ENCODE measurements at places on chromosomes 5 and 9. TPM values are rescaled to one million over a fixed set of nuclear protein-coding genes. Genes with fewer than 3 reads are reported as not detected.

Gene CNTFR
- 13.7 TPM for total RNA-seq

Gene ZCCHC10
- total RNA-seq: 40.0 TPM

Gene ZFP37
- 1.8 TPM for total RNA-seq

Gene TMEM38B
- 6.1 TPM for total RNA-seq

Gene NOL6
- total RNA-seq: 20.8 TPM

Gene CCDC127
- total RNA-seq: 7.8 TPM

Gene SAXO1
- total RNA-seq: 1.8 TPM

Gene IL3
- not detected for total RNA-seq

Gene SH3RF2
- total RNA-seq: 16.4 TPM

Gene LVRN
- 0.92 TPM for total RNA-seq

GRCh38 chr9:70427161-70427945, 12.9 kb upstream of the KLF9 start:
- DNase-seq: no peak

GRCh38 chr9:110251212-110251611, 5.1 kb downstream of the TXN start:
- DNase-seq: no peak

GRCh38 chr5:170632266-170632984, 128.6 kb downstream of the KCNIP1 start:
- DNase-seq: no peak

DNA sequence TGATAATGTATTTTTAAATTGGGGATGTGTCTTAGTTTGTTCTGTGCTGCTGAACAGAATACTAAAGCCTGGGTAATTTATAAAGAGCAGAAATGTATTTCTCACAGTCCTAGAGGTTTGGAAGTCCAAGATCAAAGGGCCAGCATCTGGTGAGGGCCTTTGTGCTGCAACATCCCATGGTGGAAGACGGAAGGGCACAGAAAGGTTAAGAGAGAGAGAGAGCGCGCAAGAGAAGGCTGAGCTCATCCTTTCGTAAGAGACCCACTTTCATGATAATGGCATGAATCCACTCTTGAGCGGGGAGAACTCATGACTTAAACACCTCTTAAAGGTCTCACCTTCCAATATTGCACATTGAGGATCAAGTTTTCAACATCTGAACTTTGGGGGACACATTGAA, 79.1 kb upstream of the GOLM1 start:
- no peak for DNase-seq

GRCh38 chr5:56515011-56515410, 281.9 kb upstream of the ANKRD55 start:
- DNase-seq: no peak

- no peak for DNase-seq
Observed at GRCh38 chr9:37574241-37574721, 1.9 kb downstream of the FBXO10 start.

DNA sequence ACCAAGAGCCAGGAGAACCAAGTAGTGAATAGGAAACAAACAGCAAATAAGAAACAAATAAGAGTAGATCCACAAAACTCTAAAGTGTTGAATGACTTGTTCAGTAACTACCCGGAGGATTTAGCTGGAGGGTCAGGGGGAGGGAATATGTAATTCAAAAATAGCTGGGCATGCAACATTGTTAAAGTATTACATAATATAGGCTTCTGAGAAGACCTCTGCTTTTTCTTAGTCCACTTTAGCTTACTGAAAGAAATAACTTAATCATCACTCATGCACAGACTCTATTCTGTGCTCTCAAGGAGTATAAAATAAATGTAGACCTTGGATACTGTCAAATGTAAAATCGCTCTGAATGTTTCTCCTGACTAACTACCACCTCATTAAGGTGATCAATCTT, 183.2 kb upstream of the POU5F2 start:
- DNase-seq: no peak

GRCh38 chr9:90024409-90024808, 419.6 kb downstream of the GADD45G start:
- DNase-seq: no peak

GRCh38 chr5:172453206-172453985, 929 bp downstream of the SH3PXD2B start:
- DNase-seq: no peak

- DNase-seq: no peak
Observed at GRCh38 chr9:123414936-123415930, 59.2 kb downstream of the CRB2 start.

DNA sequence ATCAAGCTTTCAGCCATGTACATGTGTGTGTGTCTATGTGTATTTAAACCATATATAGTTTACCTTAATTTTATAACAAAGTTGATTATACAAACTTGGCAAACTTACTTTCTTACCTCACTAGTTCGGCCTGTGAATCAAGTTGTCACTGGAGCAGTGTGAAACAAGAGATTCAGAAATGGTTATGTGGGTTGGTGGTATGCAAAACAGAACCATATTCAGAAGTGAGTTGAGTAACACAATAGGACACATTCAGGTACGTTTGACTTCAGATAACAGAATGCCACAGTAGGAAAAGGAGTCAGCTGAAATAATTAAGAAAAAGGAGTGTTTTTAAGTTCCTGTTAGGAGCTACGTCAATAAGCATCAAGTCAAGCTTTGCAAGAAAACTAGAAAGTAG, 21.5 kb downstream of the XPA start:
- DNase-seq: no peak

GRCh38 chr9:121357011-121357410, 13.0 kb downstream of the STOM start:
- DNase-seq: no peak

DNA sequence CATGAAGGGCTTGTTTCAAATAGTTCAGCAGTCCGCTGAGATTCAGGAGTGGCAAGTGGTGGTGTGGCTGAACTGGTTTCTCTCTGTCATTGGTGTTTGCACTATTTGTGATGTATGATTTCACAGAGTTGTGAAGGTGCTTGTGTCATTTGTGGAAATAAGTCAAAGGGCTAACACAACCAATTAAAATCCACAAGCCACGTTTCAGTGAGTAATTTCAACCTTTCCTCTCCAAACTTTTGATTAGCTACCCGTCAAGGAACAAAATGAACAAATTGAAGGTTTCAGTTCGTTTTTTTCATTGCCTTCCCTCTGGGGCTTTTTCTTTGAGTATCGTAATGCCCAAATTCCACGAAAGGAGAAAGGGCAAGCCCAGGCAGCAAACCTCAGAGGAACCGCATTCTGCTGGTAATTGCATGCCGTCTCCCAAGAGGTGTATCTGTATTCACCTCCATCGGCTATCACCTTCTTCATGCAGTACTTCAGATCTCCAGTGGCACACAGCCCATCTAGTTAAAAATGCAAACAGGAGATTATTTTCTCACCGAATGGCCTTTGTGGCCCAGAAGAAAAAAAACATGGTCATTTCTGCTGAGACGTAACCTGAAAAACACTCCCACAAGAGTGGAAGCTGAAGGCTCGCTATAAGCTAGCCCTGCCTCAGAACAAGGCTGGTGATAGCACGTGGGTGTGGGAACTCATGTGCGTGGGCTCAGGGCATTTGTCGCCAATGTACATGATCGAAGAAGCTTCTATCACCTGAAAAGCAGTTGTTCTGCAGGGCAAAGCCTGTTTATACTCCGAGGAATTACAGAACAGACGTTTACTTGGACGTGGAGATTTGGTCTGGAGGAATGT, 197.1 kb downstream of the NR3C1 start:
- no peak for DNase-seq

GRCh38 chr5:149073213-149073612, 10.4 kb upstream of the SH3TC2 start:
- no peak for DNase-seq

- DNase-seq: no peak
Observed at GRCh38 chr9:97462914-97463313, 38.6 kb upstream of the TMOD1 start.

- no peak for DNase-seq
Observed at GRCh38 chr5:96439477-96440184, 6.6 kb upstream of the PCSK1 start.

DNA sequence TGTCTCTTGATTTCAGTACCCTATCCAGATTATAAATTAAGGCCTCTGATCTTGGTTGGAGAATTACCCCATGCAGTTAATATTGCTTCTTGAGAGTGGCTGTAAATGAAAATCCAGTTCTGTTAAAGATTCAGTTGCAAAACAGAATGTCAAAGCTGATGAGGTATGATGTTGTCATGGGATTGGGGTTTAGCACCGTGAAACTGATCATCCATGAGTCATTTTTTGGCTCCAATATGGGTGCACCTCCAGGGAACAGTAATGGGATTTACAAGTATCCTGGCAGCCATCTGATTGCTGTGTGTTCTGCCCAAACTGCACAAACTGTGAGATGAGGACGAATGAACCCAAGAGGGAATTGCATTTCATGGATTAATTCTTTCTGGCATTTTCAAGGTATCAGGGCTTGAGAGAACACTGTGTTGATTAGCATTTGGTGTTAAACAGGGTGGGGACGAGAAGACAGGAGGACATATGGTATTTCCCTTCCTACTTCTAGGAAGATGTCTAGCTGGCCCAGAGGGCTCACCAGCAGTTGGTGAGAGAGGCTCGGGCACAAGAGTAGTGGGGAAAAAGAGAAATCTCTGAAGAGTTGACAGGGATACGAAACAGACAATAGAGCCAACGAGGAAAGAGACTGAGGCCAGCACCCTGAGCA, 214.7 kb downstream of the GAS1 start:
- DNase-seq: no peak

DNA sequence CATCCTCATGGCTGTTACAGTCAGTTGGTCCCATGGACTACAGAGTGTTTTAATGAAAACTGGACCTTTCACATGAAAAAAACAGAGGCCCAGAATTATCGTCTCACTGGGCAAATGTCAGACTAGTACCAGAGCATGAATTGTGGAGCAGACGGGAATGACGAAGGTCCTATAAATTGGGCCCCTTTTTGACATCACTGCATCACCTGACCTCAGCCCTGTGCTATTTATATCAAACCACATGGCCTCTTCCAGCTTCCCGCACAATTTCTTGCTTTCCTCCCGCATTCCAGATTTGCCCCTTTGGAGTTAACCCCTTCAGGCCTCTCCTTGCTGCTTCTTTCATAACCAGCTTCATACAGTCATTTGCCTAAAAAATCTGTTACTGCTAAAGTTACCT, 301.7 kb downstream of the ATPSCKMT start:
- no peak for DNase-seq

DNA sequence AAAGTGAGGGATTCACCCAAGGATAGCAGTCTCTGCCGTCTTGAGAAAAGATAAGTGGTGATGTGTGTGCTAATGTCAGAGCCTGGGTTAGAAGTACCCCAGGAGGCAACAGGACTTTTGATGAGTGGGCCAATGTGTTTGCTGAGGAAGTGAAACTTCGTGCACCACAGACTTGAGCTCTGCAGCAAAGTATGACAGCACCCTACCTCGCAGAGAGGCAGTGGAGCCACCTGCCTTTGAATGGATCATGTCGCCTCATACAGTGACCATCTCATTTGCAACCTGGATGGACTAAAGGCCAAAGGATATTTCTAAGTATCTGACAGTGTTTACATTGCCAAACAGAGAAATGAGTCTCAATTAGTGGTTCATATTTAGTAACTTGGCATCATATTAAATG, 593.9 kb upstream of the GRAMD2B start:
- DNase-seq: no peak

- no peak for DNase-seq
Observed at GRCh38 chr5:64612344-64612961, 77.8 kb upstream of the SHISAL2B start.
